ENCODE measurements at places on chromosomes 3 and 15.

DNA sequence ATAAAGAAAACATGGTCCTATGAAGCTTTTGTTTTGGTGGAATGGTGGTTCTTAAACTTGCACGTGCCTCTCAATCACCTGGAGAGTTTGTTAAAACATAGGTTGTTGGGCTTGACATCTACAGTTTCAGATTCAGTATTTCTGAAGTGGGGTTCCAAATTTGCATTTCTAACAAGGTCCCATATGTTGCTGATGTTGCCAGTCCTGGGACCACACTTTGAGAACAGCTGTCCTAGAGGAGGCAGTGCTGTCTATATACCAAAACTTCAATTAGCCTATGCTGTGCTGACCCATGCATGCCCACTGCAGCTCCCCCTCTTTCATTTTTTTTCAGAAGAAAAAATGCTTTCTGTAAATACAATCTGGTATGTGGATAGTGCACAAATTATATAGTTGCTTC, 31.3 kb downstream of the ALCAM start:
- DNase-seq, result no peak

- no peak for DNase-seq
Observed at GRCh38 chr3:23161896-23162570, 41.1 kb upstream of the UBE2E2 start.

DNA sequence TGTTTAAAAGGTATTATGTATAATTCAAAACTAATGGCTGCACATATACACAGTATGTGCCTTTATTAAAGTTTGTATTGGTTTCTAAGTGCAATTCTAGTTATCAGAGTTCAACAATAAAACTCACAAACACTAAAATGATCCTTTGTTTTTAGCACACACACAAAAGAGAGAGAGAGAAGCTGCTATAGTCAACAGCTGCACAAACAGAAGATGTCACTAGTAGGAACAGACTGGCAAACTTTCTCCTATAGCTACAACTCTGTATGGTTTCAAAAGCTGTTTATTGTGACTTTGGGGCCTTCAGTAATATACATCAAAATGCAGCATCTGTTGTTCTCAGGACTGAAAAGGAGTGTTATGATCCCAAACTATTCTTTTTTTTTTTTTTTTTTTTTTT, 6.1 kb downstream of the SECISBP2L start:
- no peak for DNase-seq

DNA sequence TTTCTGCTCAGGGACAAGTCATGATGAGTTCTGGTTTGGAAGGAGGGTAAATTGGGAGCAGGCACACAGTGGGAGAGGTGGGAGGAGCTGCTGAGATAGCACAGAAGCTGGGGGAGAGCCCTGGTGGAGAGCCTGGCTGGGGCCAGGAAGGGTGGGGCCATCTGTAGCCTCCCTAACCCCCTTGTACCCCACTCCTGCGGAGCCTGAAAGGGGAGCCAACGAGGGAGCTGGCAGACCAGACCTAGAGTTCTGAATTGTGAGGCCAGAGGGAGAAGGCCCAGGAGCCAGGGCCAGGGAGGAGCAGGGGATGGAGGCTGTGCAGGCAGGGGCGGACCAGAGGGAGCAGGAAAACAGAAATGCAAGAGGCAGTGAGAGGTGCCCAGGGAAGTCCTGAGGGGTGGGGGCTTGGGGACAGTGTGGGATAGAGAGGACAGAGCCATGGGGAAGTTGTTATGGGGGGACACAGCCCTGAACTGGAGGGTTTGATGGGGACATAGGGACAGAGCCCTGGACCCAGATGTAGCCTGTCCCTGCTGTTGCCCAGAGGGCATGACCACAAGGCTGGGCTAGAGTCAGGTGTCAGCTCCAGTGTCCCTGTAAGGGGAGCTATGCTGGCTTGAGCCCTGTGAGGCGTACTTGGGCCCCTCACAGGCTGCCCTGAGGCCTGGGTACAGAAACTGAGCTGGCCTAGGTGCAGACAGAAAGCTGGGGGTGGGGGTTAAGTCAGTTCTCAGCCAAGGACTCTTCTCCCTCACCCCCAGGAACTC, 1.2 kb downstream of the TMIE start:
- DNase-seq, result no peak

DNA sequence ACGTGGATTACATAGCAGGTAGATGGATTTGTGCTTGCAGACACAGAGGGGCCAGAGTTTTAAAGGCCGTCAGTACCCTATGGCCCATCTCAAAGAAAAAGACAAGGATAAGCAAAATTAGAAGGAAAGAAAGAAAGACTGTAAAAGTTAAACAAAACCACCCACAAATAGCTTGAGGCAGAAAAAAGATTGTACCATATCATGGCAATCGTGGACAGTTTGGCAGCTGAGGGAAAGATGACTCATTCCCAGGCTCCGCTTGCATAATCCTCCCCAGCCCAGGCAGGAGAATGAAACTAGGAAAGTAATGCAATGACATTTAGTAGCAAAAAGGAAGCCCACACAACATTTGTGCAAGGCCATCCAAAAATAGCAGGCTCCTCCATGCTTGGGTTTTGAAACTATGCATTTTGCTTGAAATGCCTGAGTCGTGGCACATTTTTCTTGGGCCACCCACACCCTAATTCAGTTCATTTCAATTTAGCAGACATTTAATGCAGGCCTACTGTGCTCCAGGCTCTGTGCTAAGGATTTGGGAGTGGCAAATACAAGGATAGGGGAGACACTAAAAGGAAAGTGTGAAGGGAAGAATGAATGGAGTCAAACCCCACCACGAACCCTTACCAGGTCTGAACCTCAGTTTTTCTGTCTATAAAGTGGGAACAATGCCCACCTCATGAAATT, 40.9 kb upstream of the SMAD3 start:
- no peak for DNase-seq

GRCh38 chr15:70474471-70475406, 288.6 kb downstream of the UACA start:
- DNase-seq, result peak; percentile 31

DNA sequence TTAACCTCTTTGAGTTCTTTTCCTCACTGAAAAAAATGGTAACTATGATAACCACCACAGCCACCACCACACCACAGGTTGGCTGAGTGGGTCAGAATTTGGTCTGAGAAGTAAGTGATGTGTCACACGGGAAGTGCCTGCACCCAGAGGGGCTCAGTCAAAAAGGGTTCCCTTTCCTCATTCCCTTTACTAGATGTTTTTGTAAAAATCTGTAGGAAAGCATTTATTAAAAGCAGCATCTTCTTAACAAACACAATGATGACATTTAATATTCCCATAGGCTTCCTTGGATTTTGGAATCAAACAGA, 23.2 kb downstream of the CFAP92 start:
- no peak for DNase-seq

GRCh38 chr15:69090197-69090948, 70.1 kb upstream of the GLCE start:
- DNase-seq, result no peak

DNA sequence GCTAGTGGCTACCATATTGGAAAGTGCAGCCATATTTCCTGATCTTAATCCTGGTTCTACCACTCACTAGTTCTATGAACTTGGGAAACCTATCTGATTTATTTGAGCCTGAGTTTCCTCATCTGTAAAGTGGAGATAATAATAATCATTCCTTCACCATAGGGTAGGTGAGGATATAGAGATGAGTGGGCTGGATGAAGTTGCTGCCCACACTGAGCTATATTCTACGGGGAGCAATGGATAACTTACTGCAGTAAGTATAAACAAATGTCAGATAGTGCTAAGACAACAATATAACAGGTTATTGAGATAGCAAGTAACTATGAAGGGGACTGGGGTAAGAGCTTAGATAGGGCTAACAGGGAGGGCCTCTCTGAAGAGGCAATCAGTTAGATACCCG, 251.5 kb upstream of the ADAMTS9 start:
- DNase-seq, result no peak

DNA sequence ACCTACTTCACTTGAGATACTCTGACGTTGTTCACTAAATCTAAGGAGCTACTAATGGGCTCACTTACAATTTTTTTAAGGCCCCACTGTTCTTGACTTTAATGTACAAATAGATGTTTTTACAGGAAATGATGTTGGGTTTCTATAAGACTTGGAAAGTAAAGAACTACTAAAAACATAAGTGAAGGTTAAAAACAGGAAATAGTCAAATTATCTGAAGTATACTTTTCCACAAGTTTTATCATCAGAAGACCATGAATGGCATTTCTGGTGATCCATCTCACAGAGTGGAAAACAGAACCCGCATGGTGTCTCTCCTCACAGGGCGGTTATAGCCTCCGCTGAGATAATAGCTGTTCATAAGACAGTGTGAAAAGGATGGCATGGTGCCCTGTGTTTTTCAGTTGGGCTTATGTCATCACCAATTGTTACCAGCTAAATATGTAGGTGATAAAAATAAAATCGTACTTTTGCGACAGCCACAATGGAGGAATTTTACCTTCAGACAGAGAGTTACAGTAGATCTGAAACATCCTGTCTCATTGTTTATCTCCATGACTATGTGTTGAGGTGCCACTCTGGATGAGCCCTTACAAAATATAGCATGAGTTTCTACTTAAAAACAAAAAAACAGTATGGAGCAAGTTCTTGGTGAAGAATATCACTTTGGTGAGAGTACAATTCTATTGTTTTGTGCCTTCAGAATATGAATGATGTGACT, 462.4 kb downstream of the RAP2B start:
- DNase-seq, result no peak

DNA sequence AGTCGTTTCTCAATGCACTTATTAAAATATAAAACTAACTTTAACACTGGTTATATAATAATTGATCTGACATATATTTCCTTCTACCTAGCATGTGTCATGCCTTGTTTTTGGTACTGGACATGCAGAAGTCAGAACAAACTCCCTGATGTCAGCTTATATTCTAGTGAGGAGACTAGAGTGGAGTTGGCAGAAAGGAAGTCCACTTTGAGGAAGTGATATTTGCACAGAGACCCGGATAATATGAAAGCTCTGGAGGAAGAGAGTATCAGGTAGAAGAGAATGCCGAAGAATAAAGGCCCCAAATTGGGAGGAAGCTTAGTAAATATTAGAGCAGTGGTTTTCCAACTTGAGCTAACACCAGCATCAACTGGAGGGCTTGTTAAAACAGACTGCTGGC, 24.6 kb upstream of the ZNF280D start:
- no peak for DNase-seq

DNA sequence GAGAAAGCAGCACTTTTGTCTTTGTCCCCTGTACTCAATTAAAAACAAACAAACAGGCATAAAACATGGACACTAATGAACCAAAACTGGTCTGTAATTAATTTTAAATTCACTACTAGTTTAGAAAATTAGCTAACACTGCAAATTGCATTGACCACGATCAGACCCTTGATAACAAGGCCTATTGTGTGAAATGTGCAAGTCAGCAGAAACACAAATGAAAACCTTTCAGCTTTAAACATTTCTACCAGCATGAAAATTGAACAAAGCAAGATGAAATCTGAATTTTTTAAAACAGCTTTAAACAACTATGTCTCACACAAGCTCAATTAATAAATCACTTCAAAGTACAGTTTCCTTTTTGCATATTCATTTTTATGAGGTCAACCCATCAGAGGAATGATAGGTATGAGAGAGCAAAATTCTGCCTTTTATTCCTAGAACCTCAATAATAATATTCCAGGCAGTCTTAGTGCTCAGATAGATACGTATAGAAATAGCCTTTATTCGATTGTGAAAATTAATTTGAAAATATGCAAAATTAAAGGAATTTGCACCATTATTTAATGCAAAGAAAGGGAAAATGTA, 27.0 kb upstream of the CHMP2B start:
- DNase-seq, result no peak

DNA sequence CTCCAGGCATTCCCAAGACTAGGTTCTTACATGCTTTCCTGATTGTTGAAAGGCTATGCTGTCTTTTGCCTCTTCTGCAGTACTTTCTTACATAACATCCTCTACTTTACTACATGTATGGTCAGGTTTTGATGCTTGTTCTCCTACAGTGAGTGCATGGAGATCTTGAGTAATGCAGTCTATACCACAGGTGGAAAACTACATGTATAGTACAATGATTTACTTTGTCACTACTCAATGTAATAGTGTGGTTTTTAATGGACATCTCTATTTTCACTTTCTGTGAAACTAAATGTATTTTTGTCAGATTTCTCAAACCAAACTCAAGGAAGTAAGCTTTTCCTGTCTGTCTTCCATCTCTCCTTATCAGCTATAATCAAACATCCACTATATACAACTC, 657.0 kb downstream of the TUSC7 start:
- no peak for DNase-seq

DNA sequence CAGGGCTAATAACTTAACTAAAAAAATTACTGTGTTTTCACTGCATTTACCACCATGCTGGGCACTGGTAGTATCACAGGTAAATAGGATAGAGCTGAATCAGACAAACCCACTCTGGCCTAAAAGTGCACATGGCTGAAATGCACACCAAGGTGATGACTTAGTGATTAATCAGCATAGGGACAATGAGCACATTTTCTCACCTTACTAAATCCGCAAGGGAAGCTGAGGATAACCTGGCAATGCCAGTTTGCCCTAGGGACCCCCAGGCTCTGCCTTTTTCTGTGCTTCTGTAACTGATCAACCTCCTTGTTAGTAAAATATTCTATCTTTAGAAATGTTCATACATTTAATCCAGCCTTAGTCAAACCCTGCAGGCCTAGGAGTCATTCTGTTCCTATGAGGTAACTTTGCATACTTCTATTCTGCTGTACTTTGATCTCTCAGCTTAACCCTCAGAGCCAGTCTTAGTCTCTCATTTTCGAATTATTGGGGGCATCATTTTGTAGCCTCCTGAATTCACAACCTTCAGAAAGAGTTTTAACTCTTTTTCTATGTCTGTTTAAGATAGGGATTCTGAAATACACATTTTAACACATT, 562.9 kb upstream of the KCNMB2 start:
- no peak for DNase-seq

- DNase-seq, result no peak
Observed at GRCh38 chr3:25967385-25967784, 177.5 kb downstream of the OXSM start.

- DNase-seq, result no peak
Observed at GRCh38 chr3:64651741-64652241, 36.0 kb downstream of the ADAMTS9 start.

GRCh38 chr15:45112591-45113379, 1.2 kb downstream of the DUOX2 start:
- DNase-seq, result no peak

- no peak for DNase-seq
Observed at GRCh38 chr15:75677465-75678323, 30.0 kb downstream of the SNX33 start.

- no peak for DNase-seq
Observed at GRCh38 chr3:128498127-128498626, 5.2 kb upstream of the GATA2 start.

- DNase-seq, result no peak
Observed at GRCh38 chr3:20462226-20462625, 276.2 kb upstream of the SGO1 start.

- DNase-seq, result no peak
Observed at GRCh38 chr3:129594907-129595390, 11.5 kb downstream of the PLXND1 start.

DNA sequence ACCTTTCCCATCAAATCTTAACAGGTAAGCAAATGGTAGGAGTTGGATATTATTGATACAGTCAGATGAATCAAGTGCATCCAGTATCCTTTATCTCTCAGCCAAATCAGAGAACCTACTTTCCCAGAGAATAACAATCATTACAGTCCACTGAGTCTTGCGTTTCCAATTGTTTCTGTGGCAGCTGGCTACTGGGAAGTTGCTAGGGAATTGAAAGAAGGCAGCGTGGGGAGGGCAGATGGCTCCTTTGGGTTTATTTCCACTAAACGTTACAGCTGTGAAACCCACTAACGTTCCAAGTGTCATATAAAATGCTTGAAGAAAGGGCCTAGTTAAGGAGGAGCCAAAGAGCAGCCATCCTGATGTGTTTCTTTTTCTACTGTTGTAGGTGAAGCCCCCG, 78.4 kb downstream of the WDR72 start:
- no peak for DNase-seq

All from DMS153 (cell line).